ENCODE measurements at places on chromosomes 16 and 17.

- no peaks in the 10 kb centered on the region for H3K27me3 ChIP-seq
- H3K4me1 ChIP-seq: no peaks in the 10 kb centered on the region
- peak; percentile 72 for DNase-seq
These were observed 35.2 kb downstream of the CIBAR2 start for GRCh38 chr16:85077039-85077438.

DNA sequence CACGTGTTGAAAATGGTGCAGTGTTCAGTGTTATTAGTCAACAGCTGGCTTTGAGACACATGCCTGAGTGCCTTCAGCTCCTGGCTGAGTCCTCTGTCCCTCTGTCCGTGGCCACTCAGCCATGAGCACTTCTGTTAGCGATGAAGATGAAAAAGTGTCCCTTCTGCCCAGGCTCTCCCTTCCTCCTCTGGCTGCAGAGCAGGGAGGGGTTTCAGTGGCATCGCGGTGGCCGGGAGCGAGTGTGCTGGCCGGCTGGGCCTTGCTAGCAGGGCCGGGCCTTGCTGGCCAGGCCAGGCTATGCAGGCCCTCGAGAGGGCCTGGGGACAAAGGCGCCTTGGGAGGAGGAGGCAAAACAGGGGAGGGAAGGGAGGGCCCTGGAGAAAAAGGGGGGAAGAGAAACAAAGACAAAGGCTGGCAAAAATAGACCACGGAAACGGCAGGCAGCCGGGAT, 47.7 kb downstream of the CMIP start:
- H3K36me3 ChIP-seq: peaks cover 3% of the 10 kb centered on the region
- no peak overlapping the region for H3K27ac ChIP-seq
- H3K4me1 ChIP-seq: peaks cover 14% of the 10 kb centered on the region
- peak; percentile 65 for DNase-seq
- H3K4me3 ChIP-seq: no peak overlapping the region
- H3K27me3 ChIP-seq: no peaks in the 10 kb centered on the region

- DNase-seq: no peak
- H3K27ac ChIP-seq: no peak overlapping the region
- H3K27me3 ChIP-seq: no peaks in the 10 kb centered on the region
- peaks cover 2% of the 10 kb centered on the region for H3K4me1 ChIP-seq
These were observed 8.3 kb downstream of the TANGO6 start for GRCh38 chr16:68851601-68852000.

DNA sequence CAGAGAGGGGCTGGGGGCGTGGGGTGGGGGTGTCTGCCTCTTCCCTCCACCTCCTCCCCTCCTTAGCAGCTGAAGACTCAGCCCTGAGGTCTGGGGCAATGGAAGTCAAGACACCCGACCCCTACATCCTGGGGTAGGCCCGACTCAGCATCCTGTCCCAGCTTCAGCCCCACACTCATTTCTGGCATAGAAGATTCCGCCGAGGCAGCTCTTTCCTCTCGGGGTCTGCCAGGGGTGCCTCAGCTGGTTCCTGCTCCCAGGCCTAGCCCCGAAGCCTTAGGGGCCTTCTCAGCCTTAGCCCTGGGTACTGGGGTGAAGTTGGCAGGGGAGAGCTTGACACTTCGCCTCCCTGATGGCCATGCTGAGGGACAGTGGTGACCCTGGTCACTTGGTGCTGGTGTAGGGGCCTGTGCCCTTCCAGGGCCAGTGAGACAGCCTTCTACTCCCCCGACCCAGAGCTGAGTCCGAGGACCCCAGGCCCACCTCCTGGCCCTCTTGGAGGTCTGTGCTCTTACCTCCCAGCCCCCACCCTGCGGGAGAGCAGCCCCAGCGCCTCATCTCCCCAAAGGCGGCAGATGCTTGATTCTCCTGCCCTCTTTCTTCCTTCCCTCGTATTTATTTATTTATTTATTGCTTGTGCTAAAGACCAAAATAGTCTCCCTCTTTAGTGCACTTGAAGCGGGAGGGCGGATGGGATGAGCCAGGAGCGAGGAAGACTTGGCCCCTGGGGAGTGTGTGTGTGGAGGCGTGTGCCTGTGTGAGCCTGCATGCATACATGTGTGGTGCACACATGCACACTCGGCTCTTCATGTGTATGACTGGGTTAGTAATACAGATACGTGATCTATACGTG, 42.5 kb downstream of the KCNJ12 start:
- H3K27ac ChIP-seq: no peak overlapping the region
- no peak overlapping the region for H3K4me3 ChIP-seq
- DNase-seq: peak; percentile 73
- H3K36me3 ChIP-seq: no peaks in the 10 kb centered on the region

- H3K4me1 ChIP-seq: no peaks in the 10 kb centered on the region
- no peak for DNase-seq
- H3K4me3 ChIP-seq: no peak overlapping the region
- H3K27me3 ChIP-seq: peaks cover 17% of the 10 kb centered on the region
These were observed 251.6 kb upstream of the TNRC6C start for GRCh38 chr17:77706938-77707337.

DNA sequence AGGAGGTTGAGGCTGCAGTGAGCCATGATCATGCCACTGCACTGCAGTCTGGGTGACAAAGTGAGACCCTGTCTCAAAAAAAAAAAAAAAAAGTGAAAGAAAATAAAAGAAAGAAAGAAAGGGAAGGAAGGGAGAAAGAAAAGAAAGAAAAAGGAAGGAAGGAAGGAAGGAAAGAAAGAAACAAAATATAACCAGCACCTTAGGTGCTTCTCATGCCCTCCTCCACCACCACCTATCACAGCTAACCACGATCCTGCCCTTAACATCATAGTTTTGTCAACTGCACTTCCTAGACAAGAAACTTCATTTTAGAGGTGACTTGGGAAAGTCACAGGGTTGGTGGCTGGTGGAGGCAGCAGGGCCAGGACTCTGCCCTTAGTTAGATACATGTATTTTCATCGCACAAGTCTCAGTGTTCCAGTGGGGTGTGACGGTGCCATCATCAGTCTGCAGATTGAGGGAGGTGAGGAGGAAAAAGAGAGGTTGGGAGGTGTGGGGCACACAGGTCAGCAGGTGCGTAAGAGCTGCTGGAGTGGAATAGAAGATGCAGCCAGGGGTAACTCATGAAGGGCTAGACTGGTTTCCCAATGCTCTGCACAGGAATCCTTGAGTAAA, 10.0 kb downstream of the SUPT4H1 start:
- no peak overlapping the region for H3K4me3 ChIP-seq
- DNase-seq: peak; percentile 79
- no peak overlapping the region for H3K27ac ChIP-seq
- peaks cover 25% of the 10 kb centered on the region for H3K4me1 ChIP-seq
- H3K36me3 ChIP-seq: peaks cover 28% of the 10 kb centered on the region
- H3K27me3 ChIP-seq: no peaks in the 10 kb centered on the region

- H3K36me3 ChIP-seq: no peaks in the 10 kb centered on the region
- H3K4me1 ChIP-seq: no peaks in the 10 kb centered on the region
- no peaks in the 10 kb centered on the region for H3K27me3 ChIP-seq
- no peak overlapping the region for H3K27ac ChIP-seq
- no peak overlapping the region for H3K4me3 ChIP-seq
These were observed 37.6 kb downstream of the NOS2 start for GRCh38 chr17:27762527-27763305.

DNA sequence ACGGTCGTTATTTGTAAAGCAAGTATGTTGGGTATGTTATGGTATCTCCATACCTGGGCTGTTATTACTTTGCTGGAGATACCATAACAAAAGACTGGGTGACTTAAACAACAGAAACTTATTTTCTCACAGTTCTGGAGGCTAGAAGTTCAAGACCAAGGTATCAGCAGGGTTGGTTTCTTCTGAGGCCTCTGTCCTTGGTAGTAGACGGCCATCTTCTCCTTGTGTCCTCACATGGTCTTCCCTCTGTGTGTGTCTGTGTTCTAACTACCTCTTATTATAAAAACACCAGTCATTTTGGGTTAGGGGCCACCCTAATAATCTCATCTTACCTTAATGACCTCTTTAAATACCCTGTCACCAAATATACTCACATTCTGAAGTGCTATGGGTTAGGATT, 33.2 kb upstream of the MRTFB start:
- no peak overlapping the region for H3K4me3 ChIP-seq
- no peaks in the 10 kb centered on the region for H3K4me1 ChIP-seq
- H3K27ac ChIP-seq: no peak overlapping the region
- H3K27me3 ChIP-seq: no peaks in the 10 kb centered on the region

DNA sequence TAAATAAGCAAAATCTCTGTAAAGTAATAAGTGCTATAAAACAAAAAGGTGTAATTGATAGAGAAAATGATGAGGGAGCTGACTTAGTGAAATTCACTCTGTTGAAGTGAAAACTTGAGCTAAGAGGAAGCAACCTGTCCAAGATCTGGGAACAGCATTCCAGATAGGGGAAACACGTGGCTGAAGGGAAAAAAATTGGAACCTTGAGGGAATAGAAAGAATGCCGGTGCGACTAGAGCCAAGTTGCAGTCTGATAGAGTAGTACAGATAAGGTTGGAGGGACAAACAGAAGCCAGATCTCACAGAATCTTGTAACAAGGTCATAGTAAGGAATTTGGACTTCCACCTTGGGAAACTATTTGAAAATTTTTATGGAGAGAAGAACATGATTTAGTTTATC, 623 bp upstream of the DDX52 start:
- peaks cover 17% of the 10 kb centered on the region for H3K27me3 ChIP-seq
- H3K4me1 ChIP-seq: peaks cover 24% of the 10 kb centered on the region
- DNase-seq: no peak
- H3K36me3 ChIP-seq: peaks cover 7% of the 10 kb centered on the region

GRCh38 chr17:72699545-72699944, 392.9 kb downstream of the SLC39A11 start:
- no peaks in the 10 kb centered on the region for H3K36me3 ChIP-seq
- no peak overlapping the region for H3K4me3 ChIP-seq
- H3K27me3 ChIP-seq: peaks cover 3% of the 10 kb centered on the region
- peak overlapping the region; percentile 35 for H3K27ac ChIP-seq
- peak; percentile 94 for DNase-seq
- peaks cover 20% of the 10 kb centered on the region for H3K4me1 ChIP-seq

DNA sequence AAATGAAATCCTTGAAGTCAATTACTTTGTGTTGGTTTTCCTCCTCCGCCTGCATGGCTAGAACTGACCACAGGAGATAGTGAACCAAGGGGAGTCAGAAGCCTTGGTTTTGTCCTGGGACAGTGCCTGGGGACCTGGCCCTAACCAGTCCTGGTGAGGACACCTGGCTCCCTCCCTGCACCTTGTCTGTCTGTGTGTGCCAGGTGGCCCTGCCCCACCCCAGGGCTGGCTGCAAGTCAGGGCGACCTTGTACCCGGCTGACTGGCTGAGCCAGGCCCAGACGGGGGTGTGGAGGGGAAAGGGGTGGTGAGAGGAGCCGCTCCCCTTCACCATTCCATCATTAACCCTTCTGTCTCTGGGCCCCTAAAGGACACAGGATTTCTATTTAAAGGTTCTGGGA, 3.4 kb downstream of the RAPGEFL1 start:
- no peaks in the 10 kb centered on the region for H3K36me3 ChIP-seq
- peak overlapping the region; percentile 20 for H3K27ac ChIP-seq
- no peak for DNase-seq

DNA sequence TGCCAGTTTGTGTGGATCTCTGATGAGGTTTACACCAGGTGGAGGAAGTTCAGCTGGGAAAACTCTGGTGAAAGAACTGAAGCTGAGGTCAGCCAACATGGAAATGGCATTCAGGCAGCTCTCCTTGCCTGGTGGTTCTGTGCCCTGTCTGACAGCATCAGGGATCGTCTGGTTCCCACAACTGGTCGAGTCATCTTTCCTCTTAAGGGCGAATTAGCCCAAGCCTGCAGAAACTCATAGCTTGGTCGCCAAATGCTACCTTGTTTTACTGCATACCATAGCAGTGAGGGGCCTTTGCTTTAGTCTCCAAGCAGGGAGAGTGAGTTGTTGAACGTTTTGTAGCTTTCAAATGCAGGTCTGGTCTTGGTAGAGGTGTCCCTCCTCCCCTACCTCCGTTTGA, 7.2 kb downstream of the PLCG2 start:
- no peaks in the 10 kb centered on the region for H3K4me1 ChIP-seq
- H3K27ac ChIP-seq: no peak overlapping the region
- H3K27me3 ChIP-seq: peaks cover 1% of the 10 kb centered on the region
- H3K4me3 ChIP-seq: no peak overlapping the region
- no peak for DNase-seq

GRCh38 chr16:68000450-68000849, 1.2 kb upstream of the DPEP2 start:
- no peaks in the 10 kb centered on the region for H3K27me3 ChIP-seq
- no peak for DNase-seq
- H3K4me3 ChIP-seq: no peak overlapping the region
- H3K27ac ChIP-seq: no peak overlapping the region
- H3K36me3 ChIP-seq: no peaks in the 10 kb centered on the region
- H3K4me1 ChIP-seq: peaks cover 7% of the 10 kb centered on the region

DNA sequence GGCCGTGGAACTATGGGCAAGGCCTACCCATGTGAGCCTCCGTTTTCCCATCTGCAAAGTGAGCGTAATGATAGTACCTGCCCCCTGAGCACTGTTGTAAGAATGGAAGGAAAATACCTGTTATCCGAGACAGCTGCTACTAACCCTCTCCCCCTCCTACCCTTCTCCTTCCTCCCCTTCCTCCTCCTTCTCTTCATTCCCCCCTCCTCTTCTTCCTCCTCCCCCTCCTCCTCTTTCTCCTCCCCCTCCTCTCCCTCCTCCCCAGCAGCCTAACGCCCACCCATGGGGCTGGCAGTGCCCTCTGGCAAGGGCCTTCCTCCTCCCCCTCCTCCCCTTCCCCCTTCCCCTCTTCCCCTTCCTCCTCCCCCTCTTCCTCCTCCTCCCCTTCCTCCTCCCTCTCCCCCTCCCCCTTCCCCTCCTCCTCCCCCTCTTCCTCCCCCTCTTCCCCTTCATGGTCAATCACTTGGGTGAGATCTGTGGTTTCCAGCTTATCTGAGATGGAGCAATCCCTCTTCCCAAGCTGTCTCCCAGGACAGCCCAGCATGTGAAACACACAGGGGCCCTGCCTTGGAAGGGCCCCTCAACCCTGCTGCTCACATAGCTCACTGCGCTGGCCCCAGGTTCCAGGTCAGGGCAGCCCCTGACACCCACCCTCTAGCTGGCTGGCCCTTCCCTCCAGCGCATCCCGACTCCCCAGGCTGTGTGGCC, 6.4 kb downstream of the ZFPM1 start:
- H3K27ac ChIP-seq: no peak overlapping the region
- peaks cover under 1% of the 10 kb centered on the region for H3K27me3 ChIP-seq
- no peaks in the 10 kb centered on the region for H3K36me3 ChIP-seq
- no peak overlapping the region for H3K4me3 ChIP-seq

DNA sequence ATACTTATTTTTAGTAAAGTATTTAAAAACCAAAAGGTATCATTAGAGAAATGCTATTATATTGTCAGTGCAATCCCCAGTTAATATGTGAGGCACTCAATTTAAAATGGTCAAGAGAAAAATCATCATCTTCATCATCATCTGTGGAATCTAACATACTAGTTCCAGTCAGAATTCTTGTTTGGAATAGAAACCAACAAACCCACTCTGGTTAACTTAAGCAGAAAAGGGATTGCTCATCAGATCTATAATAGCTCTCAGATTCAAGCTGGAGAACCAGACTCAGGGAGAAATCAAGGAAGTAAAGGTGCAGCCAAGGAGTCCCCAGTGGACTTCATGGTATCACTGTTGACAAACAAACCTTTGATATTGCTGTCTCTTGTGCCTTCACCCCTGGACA, 43.7 kb upstream of the KCNJ16 start:
- H3K27ac ChIP-seq: no peak overlapping the region
- no peaks in the 10 kb centered on the region for H3K36me3 ChIP-seq
- no peaks in the 10 kb centered on the region for H3K27me3 ChIP-seq
- H3K4me1 ChIP-seq: no peaks in the 10 kb centered on the region

Measured in osteoblast (primary cell).